ENCODE measurements at places on chromosomes 16 and 17.

DNA sequence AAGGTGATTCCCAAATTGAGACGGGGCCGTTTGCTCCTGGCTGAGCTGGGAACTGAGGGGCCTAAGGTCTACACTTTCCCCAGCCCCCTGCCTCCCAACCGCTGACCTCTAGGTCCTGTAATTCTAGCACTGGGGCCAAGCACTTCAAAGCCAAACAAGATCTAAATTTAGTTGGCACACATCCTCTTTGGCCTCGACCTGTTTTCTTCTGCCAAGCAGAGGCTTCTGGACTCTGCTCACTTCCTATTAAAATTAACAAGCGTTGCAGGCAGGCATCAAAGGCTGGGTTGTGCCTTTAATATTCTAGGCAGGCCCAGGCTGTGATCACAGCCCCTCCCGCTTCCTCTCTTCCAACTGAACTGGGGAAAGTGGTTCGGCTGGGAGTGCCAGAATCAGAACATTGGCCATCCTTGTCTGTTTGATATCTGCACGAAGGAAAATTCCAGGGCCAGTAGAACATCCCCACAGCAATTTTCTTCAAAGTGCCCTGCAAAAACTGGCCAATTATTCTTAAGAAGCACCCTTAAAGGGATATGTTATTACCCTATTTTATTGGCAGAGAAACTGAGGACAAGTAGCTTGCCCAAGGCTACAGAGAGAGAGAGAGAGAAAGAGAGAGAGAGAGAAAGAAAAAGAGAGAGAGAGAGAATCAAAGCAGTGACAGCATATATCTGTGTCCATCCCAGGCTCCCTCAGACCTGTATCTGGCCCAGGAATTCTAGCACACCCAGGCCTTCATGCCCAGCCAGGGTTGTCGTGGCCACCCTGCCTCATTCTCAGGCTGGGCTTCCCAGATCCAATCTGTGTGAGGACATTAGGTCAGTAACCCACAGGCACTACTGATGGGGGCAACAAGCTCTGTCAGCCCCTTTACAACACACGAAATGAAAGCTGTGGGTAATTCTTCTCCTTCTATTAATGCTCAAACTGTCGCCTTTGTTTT, 12.8 kb upstream of the MT4 start:
- no peak for DNase-seq

- DNase-seq = no peak
Measured at GRCh38 chr17:56936697-56937322, 23.0 kb upstream of the TRIM25 start.

- DNase-seq = no peak
Measured at GRCh38 chr16:84040823-84041820, 1.5 kb downstream of the SLC38A8 start.

GRCh38 chr16:50121278-50121677, 31.8 kb upstream of the TENT4B start:
- DNase-seq = no peak

DNA sequence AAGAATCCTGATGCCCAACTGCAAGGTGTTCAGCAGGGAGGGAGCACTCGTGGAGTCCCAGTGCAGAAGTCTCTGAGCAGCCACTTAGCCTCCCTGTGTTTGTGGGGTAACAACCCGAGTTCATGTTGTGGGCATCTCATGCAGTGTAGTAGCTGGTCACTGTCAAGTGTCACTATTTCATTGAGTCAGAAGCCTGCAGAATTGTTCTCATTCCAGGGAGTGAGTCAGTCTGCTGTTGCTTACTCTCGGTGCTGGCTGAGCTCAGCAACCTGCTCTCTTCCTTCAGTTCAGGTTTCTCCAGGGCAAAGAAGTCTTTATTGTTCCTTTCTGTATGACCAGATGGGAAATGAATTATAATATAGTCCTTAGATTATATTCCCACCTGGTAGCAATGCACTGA, 24.1 kb downstream of the HMOX2 start:
- DNase-seq = no peak

DNA sequence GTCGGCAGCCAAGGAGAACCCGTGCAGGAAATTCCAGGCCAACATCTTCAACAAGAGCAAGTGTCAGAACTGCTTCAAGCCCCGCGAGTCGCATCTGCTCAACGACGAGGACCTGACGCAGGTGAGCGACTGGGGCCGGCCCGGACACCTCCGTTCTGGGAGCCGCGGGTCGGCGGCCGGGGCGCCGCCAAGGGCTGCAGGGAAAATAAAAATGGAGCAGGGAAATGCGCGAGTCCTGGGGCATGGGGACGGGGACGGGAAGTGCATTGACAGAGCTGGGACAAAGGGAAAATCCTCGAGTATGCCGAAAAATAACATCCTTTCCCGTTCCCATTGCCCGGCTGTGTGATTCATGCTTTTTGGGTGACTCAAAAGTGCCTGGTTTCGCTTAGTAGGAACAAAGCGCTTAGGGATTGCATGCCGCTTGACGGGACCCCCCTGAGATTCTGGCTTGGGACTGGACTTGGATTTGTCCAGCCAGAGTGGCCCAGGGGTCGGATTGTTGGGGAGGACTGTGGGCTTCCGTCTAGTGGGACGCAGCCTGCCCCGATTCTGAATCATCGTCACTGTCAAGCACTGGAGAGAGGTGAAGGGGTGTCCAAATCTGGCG, 699 bp downstream of the MPRIP start:
- DNase-seq = no peak

GRCh38 chr17:9587969-9588656, 11.7 kb downstream of the CFAP52 start:
- no peak for DNase-seq

- DNase-seq = no peak
Measured at GRCh38 chr17:50196826-50197225, 4.6 kb downstream of the COL1A1 start.

- DNase-seq = no peak
Measured at GRCh38 chr16:22213801-22214200, 7.7 kb downstream of the EEF2K start.

- no peak for DNase-seq
Measured at GRCh38 chr16:87560428-87561199, 41.7 kb upstream of the JPH3 start.

- DNase-seq = no peak
Measured at GRCh38 chr17:77323413-77324171, 182.8 kb downstream of the SEC14L1 start.

- no peak for DNase-seq
Measured at GRCh38 chr16:8721336-8722024, 47.1 kb downstream of the ABAT start.

DNA sequence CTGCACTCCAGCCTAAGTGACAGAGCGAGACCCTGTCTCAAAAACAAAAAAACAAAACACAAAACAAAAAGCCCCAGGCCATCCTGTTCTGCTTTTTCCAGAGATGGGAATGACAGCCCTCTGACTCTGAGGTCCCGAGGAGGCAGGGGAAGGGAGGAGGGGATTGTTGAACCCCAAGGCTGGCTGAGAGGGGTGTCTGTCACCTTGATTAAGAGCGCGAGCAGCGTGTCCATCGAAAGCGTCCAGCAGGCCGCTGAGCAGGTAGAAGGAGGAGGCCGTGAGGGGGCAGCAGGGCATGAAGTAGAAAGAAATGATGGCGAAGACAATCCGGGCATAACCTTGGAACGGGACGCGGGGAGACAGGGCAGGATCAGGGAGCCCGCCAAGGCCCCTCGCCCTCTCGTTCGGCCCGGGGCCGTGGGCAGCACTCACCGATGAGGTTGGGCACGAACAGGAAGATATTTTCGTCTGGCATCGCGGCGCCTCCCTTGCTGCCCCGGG, 593 bp downstream of the CDIPT start:
- DNase-seq = no peak

- DNase-seq = no peak
Measured at GRCh38 chr17:75114552-75115314, 5.0 kb downstream of the ARMC7 start.

- DNase-seq = peak; percentile 20
Measured at GRCh38 chr16:4517812-4518680, 20.5 kb downstream of the CDIP1 start.

DNA sequence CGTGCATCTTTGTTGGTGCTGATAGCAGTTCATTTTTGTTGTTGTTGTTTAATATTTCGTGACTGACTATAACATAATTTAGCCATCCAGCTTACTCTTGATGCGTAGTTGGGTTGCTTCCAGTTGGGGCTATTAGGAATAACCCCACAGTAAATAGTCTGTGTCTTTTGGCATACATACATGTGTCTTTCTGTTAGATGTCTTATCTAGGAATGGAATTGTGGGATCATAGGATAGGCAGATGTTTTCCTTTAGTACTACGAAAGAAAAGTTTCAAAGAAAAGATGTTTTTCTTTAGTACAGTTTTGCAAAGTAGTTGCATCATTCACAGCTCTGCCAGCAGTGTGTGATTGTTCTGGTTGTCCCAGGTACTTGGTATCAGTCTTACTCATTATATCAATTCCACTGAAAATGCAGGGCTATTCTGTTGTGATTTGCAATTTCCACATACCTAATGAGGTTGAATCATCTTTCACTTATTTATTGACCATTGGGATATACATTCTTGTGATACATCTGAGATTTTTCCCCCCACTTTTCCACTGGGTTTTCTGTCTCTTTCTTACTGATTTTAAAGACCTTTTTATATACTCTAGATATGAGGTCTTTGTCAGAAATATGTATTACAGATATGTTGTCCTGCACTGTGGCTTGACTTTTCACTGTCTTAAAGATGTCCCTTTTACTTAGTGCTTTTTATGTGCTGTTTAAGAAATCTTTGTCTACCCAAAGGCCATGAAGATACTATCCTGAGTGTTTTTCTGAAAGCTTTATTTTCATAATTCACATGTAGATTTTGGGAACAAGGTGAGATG, 173.3 kb downstream of the MRTFB start:
- DNase-seq = no peak

GRCh38 chr17:78879635-78880186, 23.3 kb downstream of the CEP295NL start:
- no peak for DNase-seq

- DNase-seq = peak; percentile 49
Measured at GRCh38 chr17:7858522-7858810, 663 bp downstream of the CYB5D1 start.

GRCh38 chr17:49260011-49260816, 29.6 kb upstream of the PHOSPHO1 start:
- DNase-seq = no peak

DNA sequence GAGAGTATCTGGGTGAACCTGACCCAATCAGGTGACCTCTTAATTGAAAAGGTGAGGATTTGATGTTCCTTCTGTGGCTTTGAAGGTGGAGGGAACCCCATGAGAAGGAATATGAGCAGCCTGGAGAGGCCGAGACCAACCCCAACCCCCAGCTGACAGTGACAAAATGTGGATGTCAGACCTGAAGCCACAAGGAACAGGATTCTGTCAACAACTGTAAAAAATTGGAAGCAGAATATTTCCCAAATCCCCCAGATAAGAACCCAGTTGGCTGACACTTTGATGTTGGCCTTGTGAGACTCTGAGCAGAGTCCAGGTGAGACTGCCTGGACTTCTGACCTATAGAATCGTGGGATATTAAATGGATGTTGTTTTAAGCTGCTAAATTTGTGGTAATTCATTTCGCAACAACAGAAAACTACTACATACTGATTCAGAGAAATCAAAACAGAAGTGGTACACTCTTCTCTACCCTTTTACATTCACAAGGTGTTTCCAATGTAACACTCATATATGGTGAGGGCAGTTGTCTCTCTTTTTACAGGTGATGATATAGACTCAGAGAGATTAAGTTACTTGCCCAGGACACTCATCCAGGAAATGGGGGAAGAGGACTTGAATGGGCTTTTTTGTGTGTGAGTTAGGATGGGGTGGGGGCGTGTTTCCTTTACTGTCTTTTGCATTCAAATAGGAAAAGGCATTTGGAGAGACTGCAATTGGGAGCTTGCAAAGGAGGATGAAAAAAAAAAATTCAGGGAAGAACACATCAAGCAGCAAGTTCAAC, 29.8 kb upstream of the SALL1 start:
- DNase-seq = no peak

GRCh38 chr16:10312784-10313724, 72.8 kb upstream of the ATF7IP2 start:
- no peak for DNase-seq

DNA sequence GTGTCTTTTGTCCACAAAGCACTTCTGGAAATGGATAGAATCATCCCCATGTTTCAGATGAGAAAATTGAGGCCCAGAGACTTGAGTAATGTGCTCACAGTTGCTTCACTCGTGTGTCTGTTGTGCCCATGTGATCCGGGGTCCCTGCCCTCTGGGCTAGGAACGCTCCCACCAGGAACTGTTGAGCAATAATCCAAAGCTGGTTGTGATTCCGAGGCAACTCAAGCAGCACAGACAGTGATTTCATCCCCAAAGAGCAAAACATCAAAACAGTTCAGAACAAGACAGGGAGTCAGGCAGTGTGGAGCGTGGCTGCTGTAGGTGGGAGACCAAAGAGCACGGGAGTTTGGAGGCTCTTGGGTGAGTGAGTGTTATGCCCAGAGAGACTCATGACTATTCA, 205.0 kb upstream of the ASIC2 start:
- no peak for DNase-seq

DNA sequence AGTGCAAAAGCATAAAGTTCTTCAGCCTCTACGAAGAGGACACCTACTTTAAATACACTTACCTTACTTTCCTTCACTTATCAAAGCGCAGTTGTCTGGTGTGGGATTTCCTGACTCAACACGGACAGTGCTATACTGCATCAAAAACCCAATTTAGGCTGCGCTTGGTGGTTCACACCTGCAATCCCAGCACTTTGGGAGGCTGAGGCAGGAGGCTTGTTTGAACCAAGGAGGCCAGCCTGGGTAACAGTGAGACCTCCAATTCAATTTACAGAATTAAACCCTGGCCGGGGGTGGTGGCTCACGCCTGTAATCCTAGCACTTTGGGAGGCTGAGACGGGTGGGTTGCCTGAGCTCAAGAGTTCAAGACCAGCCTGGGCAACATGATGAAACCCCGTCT, 4.1 kb downstream of the JMJD6 start:
- no peak for DNase-seq

GRCh38 chr16:27265982-27266381, 2.6 kb downstream of the NSMCE1 start:
- no peak for DNase-seq

- no peak for DNase-seq
Measured at GRCh38 chr17:37025847-37026530, 77.2 kb downstream of the AATF start.

DNA sequence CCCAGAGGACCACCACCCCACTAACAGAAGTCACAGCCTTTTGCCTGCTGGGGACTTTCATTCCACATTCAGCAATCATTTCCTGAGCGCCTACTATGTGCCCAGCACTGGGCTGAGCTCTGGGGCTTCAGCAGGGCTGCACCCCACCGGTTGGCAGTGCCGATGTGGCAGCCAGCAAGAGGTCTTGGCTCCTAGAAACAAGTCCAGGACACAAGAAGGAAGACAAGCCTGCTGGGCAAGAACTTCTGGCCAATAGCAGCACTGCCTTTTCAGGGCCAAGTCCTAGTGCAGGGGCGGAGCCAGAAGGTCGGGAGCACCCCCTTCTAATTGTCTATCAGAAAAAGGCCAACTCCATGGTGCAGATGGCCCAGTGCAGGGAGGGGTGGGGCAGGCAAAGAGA, 13.0 kb upstream of the HOXB9 start:
- DNase-seq = no peak

GRCh38 chr16:27704252-27704651, 154.3 kb downstream of the KATNIP start:
- DNase-seq = no peak

- no peak for DNase-seq
Measured at GRCh38 chr16:75580-76501, 2.2 kb upstream of the MPG start.

GRCh38 chr16:67187175-67187890, 2.6 kb downstream of the EXOC3L1 start:
- DNase-seq = no peak
